ENCODE measurements at places on chromosomes 3 and 15.

DNA sequence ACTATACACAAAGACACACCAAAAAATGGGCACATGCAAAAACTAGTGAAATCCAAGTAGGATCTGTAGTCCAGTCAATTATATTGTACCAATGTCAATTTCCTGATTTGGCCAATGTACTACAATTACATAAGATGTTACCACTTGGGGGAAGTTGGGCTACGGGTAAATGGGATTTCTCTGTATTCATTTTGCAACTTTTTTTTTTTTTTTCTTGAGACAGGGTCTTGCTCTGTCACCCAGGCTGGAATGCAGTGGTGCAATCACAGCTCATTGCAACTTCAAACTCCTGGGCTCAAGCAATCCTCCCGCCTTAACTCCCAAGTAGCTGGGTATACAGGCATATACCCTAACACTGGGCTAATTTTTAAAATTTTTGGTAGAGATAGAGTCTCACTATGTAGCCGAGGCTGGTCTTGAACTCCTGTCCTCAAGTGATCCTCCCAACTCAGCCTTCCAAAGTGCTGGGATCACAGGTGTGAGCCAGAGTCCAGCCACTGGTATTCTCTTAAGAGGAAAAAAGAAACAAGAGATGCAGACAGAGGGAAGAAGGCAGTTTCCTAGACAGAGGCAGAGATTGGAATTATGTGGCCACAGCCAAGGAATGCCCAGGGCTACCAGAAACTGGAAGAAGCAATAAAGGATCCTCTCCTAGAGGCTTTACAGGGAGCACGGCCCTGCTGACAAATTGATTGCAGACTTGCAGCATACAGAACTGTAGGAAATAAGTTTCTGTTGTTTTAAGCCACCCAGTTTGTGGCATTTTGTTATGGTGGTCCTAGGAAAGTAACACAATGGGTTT lies 33.3 kb downstream of the TFDP2 start:
- no peak for DNase-seq

GRCh38 chr3:100269001-100269400 lies 8.2 kb downstream of the TBC1D23 start:
- DNase-seq, result no peak

DNA sequence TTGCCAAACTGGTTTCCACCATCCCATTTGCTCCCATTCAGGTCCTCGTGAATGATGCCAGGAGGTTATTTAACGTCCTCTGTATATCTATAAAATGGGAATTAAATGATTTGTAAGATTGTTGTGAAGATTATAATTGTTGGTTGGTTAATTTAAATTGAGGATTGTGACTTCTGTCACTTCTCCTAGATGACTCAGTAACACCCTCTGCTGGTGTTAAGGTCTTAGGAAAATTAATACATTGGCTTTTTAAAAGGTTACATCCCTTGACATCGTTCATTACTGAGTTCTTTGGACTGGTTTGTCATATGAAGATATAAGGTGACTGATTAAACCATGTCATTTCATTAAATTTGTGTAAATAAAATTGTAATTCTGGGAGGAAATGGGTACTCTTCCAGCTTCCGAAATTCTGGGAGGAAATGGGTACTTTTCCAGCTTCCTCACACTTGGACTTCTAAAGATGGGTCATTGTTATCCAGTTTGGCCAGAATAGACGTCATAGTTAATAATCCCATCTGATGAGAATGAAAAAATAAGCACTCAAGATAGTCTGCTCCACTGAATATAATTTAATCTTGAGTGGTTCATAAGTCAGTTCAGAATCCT lies 33.3 kb upstream of the PAQR5 start:
- peak; percentile 47 for DNase-seq

DNA sequence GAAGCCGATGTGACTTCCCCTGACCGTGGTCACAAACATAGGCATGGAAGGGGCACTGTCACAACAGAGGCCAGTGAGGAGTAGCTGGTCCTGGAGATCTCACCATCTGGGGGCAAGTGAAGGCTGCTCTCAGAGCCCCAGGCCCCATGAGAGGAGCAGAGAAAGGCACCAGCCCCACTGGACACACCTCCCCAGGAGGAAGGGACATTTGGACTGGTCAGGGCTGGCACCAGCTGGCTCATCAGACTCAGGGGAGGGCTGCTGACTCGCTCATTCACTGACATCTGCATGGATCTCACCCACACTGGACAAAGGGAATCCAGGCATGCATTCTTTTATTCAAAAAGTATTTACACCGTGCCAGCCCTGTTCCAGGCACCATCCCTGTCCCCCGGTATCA lies 26.8 kb downstream of the ESYT3 start:
- DNase-seq, result no peak

GRCh38 chr15:36982430-36982829 lies 117.9 kb downstream of the MEIS2 start:
- DNase-seq, result no peak

- DNase-seq, result no peak
Observed at GRCh38 chr3:109553591-109554371, 216.4 kb upstream of the DPPA4 start.

DNA sequence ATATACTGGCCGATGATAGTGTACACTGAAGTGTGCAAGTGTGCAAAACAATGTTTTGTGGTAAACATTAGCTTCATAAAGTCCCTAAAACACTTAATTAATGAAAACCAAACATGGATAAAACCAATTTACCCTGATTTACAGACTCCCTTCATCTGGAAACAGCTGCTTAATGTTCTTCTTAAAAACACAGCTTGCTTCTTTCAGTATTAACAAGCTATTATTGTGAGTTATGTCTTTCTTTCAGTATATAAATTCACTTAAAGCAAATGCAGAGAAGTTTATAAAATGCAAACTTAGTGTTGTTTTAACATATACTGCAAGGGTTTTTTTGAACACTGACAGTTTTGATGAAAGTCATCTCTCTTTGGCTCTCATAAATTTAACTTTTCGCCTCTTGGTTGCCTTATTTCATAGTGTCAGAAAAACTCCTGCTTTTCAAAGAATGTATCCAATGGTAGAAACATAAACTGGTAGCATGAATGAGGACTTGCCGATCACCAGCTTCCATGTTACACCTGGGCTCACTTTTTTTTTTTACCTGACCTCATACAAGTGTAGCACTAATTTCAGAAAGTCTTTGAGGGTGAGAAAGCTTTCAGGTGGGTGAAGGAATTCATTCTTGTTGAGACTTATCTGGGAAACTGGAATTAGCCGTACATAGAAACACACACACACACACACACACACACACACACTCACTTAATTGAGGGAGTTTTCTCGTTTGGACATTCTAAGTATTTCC lies 532.2 kb downstream of the ROBO2 start:
- no peak for DNase-seq

DNA sequence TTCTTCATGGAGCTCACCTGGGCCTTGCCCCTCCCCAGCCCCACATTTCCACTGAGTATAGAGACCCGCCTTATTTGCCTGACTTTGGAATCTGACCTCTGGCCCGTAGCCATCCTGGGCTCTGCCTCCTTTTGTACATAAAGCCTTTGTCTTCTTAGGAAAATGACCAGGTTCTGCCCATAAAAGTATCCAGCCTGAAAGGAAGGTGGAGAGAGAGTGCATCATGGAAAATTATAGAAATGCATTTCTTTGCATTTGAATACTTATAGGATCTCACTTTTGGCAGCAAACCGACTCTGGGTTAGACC lies 3.6 kb upstream of the SH2D7 start:
- DNase-seq, result no peak

DNA sequence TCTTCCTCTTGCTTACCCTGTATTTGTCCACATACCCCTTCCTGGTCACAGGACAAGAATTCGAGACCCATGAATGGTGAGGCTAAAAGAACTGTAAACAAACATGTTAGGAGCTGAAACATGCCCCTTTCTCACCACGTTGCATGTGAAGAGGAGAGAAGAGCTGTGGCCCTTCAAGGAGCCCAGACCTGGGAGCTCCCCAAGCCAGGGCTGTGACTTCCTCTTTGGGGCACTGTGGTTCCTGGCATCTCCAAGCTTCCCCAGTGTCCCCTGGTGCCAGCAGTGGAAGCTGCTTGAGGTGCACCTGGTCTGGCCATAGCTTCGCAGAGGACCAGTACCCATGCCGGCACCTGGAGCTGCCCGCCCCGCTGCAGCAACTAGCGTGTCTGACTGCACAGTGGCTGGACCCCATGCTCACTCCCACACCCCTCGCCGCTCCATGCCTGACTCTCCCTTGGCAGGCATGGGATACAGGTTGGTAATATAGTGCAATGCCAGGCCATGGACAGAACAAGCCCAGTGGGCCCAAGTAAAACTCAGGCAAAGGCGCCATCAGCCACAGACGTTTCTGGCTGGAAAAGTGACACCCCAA lies 9.9 kb downstream of the SPCS1 start:
- no peak for DNase-seq

DNA sequence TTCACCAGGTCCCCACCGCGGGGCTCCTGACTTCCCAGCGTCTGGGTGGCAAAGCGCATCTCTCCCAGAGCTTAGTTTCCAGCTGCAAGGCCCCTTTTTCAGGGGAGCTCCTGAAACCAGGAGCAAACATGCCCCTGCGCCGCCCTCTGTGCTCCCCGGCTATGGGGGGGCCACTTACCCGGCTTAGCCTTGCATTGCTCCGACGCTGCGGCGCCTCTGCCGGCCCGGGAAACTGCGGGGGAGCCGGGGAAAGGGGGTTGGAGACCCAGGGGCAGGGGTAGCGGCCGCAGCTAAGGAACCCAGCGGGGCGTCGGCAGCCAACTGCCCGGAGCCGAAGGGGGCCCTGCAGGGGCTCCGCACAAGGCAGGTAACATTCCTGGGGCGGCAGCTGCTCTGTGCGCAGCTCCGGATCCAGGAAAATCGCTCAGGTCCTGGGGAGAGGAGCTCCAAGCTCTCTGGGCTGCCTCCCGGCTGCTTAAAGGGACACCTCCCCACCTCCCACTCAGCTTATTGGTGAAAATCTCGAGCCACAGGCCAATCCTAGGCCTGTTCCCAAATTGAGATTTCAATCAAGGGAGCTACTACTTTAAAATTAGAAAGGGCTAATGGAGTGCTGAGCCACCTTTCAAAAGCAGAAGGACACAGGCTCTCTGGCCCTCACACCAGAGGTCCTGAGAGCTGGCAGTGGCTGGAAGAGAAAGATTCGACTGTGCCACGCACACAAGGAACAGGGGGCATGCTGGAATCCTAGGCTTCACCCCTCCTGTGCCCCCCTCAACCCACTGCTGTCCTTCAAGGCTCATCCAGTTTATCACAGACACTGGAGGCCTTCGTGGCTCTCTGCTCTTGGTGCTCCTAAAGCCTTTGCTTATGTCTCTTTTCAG lies 42.7 kb upstream of the PRICKLE2 start:
- DNase-seq, result no peak

DNA sequence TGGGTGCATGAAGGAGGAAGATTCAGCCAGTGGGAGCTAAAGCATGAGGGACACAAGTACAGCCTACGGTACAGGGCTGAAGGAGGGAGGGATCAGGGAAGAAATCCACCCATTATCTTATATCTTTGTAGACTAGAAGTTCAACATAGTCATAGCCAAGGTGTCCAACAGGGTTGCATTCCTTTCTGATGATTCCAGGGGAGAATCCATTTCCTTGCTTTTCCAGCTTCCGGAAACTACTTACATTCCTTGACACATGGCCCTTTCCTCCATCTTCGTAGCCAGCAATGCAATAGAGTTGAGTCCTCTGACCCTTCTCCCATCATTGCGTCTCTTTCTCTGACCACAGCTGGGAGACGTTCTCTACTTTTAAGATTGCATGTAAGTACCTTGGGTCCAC lies 471.0 kb upstream of the SEMA6D start:
- no peak for DNase-seq

GRCh38 chr3:29171043-29171990 lies 109.6 kb upstream of the RBMS3 start:
- DNase-seq, result peak; percentile 62

GRCh38 chr3:16468336-16469098 lies 45.0 kb downstream of the RFTN1 start:
- DNase-seq, result no peak

DNA sequence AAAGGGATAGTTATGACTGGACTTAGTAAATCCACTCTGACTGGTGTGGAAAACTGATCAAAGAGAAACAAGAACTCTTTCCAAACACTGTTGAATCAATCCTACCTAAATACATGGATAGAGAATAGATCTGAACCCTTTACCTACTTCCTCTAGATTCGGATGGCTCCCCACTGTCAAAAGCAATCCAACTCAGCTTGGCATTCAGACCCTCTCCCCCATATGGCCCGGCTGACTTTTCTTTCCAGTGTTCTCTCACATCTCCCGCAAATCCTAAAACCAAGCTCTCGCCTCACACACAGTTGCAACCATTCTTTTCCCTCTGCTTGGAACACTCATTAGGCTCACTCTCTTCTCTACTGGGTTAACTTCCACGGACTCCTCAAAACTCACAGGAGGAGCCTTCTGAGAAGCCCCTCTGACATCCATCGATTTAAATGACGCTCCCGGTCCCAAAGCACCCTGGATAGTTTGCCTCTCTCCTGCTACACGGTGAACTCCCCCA lies 639 bp downstream of the SPICE1 start:
- DNase-seq, result peak; percentile 12

DNA sequence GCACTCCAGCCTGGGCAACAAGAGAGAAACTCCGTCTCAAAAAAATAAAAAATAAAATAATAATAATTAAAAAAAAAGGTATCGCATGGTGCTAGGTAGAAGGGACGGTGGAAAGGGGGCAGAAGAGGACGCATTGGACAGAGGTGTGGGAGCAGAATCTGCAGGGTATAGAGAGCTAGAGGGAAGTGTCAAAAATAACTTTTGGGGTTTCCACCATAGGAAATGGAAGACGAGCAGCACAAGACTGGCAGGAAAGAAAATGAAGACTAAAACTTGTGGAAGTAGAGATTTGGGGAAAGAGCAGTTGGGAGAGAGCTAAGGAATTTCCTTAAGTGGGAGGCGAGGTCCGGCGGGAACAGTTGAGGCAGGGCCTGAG lies 585 bp upstream of the MKRN2 start:
- DNase-seq, result no peak

DNA sequence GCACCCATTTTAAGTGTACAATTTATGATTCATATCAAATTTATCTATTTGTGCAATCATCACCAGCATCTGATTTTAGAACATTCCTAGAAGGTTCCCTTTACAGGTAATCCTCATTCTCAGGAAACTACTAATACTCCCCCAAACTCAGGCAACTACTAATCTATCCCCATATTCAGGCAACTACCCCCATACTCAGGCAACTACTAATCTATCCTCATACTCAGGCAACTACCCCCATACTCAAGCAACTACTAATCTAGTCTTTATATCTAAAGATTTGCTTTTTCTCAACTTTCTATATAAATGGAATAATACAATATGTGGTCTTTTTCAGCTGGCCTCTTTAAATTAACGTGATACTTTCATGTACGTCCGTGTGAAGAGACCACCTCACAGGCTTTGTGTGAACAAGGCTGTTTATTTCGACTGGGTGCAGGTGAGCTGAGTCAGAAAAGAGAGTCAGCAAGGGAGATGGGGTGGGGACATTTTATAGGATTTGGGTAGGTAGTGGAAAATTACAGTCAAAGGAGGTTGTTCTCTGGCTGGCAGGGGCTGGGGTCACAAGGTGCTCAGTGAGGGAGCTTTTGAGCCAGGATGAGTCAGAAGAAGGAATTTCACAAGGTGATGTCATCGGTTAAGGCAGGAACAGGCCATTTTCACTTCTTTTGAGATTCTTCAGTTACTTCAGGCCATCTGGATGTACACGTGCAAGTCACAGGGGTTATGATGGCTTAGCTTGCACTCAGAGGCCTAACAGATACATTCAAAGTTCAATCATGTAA lies 1444.5 kb upstream of the CADM2 start:
- no peak for DNase-seq
